ENCODE measurements at places on chromosomes 16 and 17. TPM values are rescaled to one million over a fixed set of nuclear protein-coding genes. Genes with fewer than 3 reads are reported as not detected.

DNA sequence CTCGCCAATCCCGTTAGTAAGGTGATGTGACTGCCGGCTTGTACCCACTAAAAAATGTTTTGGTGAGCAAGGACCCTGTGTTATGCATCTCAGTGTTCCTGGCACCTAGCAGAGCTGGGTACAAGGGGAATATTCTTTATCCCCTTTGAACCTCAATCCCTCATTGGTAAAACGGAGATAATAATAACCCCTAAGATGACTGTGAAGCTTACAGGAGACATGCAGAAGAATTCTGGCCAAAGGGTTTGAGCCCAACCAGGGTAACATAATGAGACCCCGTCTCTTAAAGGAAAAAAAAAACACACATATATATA, 896 bp downstream of the GGA2 start:
- H3K27me3 ChIP-seq: no peaks in the 10 kb centered on the region
- H3K4me3 ChIP-seq: peak overlapping the region; percentile 86
- peak overlapping the region; percentile 89 for H3K27ac ChIP-seq
- H3K4me1 ChIP-seq: peaks cover 37% of the 10 kb centered on the region

- no peak overlapping the region for H3K27ac ChIP-seq
- DNase-seq: no peak
- no peaks in the 10 kb centered on the region for H3K27me3 ChIP-seq
Observed at GRCh38 chr17:60563743-60564142, 36.2 kb upstream of the PPM1D start.

DNA sequence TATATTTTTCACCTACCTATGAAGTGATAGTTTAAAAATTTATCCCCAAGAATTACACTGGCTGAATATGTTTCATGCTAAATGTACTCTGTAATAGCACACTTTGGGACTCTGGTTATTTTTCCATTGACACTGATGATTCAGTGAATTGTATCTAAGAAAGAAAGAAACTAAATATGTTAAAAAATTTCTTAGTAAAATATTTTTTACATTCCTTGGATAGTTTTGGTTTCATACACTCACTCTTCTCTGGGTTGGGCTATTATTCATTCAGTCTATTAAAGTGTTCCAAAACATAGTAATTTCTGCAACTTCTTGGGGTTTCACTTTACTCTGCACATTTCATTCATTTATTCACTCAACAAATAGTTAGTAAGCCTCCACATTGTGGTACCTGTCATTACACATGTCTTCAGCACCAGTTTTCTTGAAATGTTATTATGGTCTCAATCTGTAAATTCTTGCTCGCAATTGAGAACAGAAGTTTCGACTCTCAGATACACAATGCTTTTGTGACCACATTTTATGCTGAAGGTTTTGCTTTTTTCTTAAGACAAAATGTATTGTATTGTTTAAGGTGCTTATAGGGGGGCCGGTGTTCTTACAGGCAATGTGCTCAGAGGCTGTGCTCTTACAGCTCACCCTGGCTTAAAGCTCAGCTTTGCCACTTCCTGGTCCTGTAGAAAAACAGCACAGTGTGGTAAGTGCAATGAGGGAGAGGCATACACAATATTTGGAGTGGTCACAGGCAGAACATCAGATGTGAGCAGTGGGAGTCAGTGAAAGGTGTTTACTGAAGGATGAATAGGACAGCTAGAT, 17.4 kb downstream of the CNTNAP4 start:
- no peaks in the 10 kb centered on the region for H3K27me3 ChIP-seq
- no peak overlapping the region for H3K4me3 ChIP-seq
- no peaks in the 10 kb centered on the region for H3K4me1 ChIP-seq
- no peaks in the 10 kb centered on the region for H3K36me3 ChIP-seq
- no peak overlapping the region for H3K27ac ChIP-seq
- DNase-seq: no peak

DNA sequence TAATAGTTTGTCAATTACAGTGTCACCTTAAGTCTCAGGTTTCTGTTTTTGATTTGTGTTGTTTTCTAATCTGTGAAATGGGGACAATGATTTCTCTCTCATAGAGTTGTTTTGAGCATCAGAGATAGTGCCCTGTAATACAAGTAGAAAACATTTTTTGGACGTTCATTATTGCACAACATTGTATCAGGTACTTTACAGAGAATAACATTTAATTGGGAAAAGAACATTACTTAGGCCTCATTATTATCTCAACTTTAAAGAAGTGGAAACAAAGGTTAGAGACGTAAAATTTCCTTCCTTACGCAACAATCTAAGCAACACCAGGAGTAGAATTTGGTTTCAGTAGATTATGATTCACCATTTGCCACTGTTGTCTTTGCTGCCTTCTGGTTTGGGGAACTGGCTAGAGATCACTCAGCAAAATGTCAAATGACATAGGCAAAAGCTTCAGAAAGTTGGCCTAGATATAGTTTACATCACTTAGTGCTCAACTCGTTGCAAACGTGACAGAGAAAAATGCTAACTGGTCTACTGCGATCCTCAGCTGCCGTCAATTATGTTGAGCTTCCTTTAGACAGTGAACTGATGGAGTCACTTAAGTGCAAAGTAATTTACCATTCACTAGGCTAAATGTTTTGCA, 1026.8 kb downstream of the CDH11 start:
- H3K27ac ChIP-seq: no peak overlapping the region
- H3K4me1 ChIP-seq: no peaks in the 10 kb centered on the region
- H3K27me3 ChIP-seq: no peaks in the 10 kb centered on the region
- no peak overlapping the region for H3K4me3 ChIP-seq
- no peak for DNase-seq
- no peaks in the 10 kb centered on the region for H3K36me3 ChIP-seq

GRCh38 chr17:79361873-79362771, 248.7 kb downstream of the RBFOX3 start:
- H3K27me3 ChIP-seq: peaks cover 18% of the 10 kb centered on the region
- H3K4me1 ChIP-seq: no peaks in the 10 kb centered on the region
- no peak overlapping the region for H3K4me3 ChIP-seq
- no peaks in the 10 kb centered on the region for H3K36me3 ChIP-seq
- no peak overlapping the region for H3K27ac ChIP-seq
- no peak for DNase-seq

DNA sequence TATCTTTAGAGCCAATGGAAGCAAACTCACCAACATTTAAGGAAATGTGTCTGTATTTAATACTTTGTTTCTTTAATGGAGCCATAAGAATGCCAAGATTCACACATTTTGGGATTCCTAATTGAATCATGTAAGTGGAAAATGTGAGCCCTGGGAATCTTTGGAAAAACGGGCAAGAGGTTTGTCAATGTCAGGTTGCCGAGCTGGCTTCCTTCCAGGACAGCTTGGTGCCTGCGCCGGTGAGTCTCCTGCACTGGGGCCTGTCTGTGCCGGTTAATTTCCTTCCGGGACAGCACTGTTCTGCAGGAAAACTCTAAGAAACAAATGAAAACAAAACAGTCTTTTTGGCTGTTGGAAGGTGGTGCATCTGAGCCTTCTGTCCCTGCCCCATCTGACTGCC, 210.6 kb downstream of the HAPSTR1 start:
- DNase-seq: no peak
- no peak overlapping the region for H3K4me3 ChIP-seq
- no peaks in the 10 kb centered on the region for H3K4me1 ChIP-seq

DNA sequence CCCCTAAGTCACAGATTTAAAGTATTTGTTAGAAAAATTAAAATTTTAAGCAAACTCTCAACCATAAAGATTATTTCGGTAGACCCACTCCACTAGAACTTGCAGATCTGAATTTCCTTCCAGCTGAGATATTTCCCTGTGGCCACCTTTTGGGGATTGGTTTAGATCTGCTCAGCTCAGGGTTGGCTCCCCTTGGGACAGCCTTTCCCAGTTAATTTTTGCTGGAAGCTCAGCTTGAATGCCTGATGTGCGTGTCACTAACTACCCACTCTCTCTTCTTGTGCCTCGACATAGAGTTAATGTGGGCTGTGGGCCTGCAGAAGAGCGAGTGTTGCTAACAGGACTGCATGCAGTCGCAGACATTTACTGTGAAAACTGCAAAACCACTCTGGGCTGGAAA, 57.6 kb downstream of the YPEL2 start:
- H3K4me3 ChIP-seq: no peak overlapping the region
- H3K4me1 ChIP-seq: peaks cover 13% of the 10 kb centered on the region
- peaks cover 5% of the 10 kb centered on the region for H3K36me3 ChIP-seq

- no peak overlapping the region for H3K27ac ChIP-seq
- no peaks in the 10 kb centered on the region for H3K36me3 ChIP-seq
- DNase-seq: peak; percentile 16
- peaks cover 9% of the 10 kb centered on the region for H3K4me1 ChIP-seq
- H3K4me3 ChIP-seq: peak overlapping the region; percentile 65
Observed at GRCh38 chr16:83953796-83954576, 946 bp downstream of the OSGIN1 start.

DNA sequence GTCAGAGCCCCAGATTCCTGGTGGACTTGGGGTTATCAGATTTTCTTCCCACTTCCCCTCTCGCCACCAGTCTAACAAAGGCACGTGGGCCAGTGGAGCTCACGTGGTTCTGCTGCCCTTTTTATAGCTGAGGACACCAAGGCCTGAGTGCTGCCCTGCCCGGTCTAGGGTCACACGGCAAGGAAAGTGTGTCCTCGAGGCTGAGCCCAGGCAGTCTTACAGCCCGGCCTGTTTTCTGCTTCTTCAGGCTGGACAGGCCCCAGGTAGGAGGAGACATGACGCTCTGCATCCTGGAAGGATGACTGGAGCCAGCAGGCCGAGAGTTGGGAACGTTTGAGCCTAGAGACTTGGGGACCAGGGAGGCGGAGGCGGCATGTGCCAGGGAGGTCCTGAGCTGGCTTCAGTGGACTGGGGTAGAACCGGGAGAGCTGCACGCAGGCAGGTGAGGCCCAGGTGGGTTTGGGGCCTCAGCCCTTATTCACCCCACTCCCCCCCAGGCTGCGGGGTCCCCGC, 3.5 kb downstream of the CTRB1 start:
- no peak for DNase-seq
- H3K4me3 ChIP-seq: no peak overlapping the region

DNA sequence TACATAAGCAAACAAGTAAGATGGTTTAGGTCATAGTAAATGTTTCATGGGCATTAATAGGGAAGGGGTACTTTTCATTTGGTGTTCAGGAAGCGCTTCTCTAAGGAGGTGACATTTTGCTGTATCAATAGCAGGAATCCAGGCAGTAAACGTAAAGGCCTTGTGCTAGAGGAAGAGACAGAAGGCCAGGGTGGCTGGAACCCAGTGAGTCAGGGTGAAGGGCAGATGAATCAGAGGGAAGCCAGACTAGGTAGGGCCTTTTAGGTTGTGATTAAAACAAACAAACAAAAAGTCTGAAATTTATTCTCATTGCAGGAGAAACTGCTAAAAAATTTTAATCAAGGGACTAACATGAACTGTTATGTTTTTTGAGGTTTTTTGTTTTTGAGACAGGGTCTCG, 6.5 kb downstream of the BMERB1 start:
- H3K4me1 ChIP-seq: peaks cover 6% of the 10 kb centered on the region
- no peak for DNase-seq
- H3K27me3 ChIP-seq: peaks cover 8% of the 10 kb centered on the region
- no peak overlapping the region for H3K27ac ChIP-seq
- H3K36me3 ChIP-seq: peaks cover 5% of the 10 kb centered on the region
- no peak overlapping the region for H3K4me3 ChIP-seq

DNA sequence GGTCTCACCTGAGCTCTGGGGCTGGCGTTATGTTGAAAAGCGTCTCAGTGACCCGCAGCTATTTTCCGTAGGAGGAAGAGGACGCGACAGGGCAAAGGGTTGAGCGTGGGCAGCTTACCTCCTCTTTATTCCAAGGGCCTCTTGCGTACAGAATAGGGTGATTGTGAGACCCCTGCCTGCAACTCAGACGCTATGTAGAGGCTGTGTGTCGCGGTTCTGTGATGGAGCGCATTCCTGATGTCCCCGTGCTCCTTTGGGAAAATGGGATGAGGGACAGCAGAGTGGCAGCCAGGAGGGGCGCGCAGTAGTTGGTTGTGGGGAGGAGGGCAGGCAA, 531 bp upstream of the CDH8 start:
- no peak for DNase-seq
- no peak overlapping the region for H3K4me3 ChIP-seq
- no peak overlapping the region for H3K27ac ChIP-seq
- peaks cover 45% of the 10 kb centered on the region for H3K27me3 ChIP-seq

- H3K36me3 ChIP-seq: peaks cover 39% of the 10 kb centered on the region
- no peak overlapping the region for H3K4me3 ChIP-seq
Observed at GRCh38 chr16:68113765-68114240, 28.6 kb downstream of the NFATC3 start.

DNA sequence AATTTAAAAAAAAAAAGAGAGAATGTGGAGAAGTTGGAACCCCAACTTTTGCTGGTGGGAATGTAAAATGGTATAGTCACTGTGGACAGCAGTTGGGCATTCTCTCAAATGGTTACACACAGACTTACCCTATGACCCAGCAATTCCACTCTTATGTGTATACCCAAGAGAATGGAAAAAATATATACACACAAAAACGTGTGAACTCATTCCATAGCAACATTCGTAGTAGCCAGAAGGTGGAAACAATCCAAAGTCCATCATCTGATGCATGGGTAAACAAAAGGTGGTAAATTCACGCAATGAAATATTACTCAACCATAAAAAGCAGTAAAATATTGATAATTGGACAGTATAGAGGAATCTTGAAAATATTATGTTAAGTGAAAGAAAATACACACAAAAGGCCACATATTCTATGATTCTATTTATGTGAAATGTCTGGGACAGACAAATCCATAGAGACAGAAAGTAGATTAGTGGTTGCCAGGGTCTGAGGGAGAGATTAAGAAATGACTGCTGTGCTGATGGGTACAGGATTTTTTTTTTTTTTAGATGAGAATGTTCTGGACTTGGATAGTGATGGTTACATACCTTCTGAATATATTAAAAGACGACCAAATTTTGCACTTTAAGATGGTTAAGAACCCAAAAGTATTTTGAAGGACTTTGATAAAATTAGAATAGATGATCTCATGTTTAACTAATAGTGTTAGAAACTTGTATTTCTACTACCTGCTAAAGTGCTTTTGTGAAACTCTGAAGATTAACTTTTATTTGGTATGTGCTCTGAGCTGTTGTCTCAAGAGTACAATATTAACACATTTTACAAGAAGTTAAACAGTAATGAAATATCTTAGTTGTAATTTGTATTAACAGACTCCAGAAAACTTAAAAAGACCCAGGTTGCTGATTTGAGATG, 60.9 kb downstream of the MRTFB start:
- no peak for DNase-seq
- peaks cover 15% of the 10 kb centered on the region for H3K36me3 ChIP-seq
- H3K27ac ChIP-seq: no peak overlapping the region
- H3K4me1 ChIP-seq: peaks cover under 1% of the 10 kb centered on the region
- H3K27me3 ChIP-seq: no peaks in the 10 kb centered on the region
- no peak overlapping the region for H3K4me3 ChIP-seq

- peaks cover 2% of the 10 kb centered on the region for H3K36me3 ChIP-seq
- H3K4me3 ChIP-seq: no peak overlapping the region
- H3K27me3 ChIP-seq: no peaks in the 10 kb centered on the region
- DNase-seq: no peak
- peaks cover 5% of the 10 kb centered on the region for H3K4me1 ChIP-seq
Observed at GRCh38 chr17:57678393-57678792, 66.7 kb downstream of the CCDC182 start.

The ACSM2A gene
- not detected for total RNA-seq

The ERI2 gene
- 25.1 TPM for total RNA-seq

The RAB11FIP4 gene
- total RNA-seq: 16.7 TPM

The XYLT1 gene
- total RNA-seq: 4.6 TPM

The OR2C1 gene
- total RNA-seq: not detected

The OSGIN1 gene
- 0.92 TPM for total RNA-seq
